Activated CD4-positive, alpha-beta memory T cell treated with anti-CD3 and anti-CD28 coated beads for 36 hours (primary cell): ENCODE measurements at places on chromosomes 4 and X. TPM values are rescaled to one million over a fixed set of nuclear protein-coding genes. Genes with fewer than 3 reads are reported as not detected.

DNA sequence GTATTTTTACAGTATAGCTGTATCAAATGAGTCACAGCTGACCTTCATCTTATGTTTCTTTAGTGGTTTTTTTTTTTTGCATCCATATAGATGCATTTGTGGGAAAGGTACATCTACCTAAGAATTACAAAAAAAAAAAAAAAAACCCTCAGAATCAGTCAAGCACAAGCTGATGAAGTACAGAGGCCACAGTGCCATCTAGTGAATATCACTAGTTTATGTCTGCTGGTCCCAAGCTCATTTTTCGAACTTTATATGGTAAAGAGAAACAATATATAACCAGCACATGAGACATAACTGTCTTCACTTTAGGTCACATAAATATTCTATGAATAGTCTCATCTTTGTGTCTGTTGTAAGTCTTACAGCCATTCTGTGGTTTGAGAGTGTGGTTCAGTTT is 220.1 kb downstream of the DLG3 start:
- no peaks in the 10 kb centered on the region for H3K27me3 ChIP-seq
- DNase-seq, result peak; percentile 7
- no peaks in the 10 kb centered on the region for H3K4me1 ChIP-seq
- no peak overlapping the region for H3K4me3 ChIP-seq
- H3K36me3 ChIP-seq, result no peaks in the 10 kb centered on the region
- H3K27ac ChIP-seq, result no peak overlapping the region

DNA sequence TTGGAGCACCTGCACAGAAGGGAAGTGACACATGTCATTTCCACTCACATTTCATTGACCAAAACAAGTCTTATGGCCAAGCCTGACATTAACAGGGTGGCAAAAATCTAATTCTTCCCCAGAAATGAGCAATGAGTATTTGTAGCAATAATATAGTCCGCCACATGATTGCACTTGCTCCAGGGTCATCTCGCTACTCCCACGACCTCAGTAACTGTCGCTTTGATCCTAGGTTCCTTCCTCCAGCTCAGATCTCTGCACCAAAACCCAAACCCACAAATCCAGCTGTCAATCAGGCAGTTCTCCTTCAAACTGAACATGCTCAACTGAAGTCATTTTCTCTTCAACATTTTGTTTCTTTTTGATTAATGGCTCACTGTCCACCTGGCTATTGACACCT is 25.2 kb upstream of the PTTG2 start:
- peaks cover 3% of the 10 kb centered on the region for H3K4me1 ChIP-seq
- DNase-seq, result no peak

DNA sequence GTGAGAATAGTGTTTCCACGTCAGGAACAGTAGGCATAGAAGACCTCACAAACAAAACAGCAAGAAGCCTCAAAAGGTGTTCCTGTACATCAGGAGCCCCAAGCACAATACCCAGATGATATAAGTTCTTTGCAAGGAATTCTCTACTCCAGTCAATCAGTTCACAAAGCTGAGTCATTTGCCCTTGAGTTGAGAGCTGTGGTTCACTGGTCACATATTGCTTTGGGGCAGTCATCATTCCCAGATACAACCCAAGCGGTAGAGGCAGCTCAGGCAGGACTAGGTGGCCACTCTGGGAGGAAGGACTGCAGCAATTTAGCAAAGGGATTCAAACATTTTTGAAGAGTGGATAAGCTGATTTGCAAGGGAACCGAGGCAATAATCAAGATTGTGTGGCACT is 551.5 kb upstream of the ZFP42 start:
- H3K4me1 ChIP-seq, result no peaks in the 10 kb centered on the region
- DNase-seq, result no peak
- H3K36me3 ChIP-seq, result no peaks in the 10 kb centered on the region
- no peak overlapping the region for H3K4me3 ChIP-seq
- H3K27ac ChIP-seq, result no peak overlapping the region

DNA sequence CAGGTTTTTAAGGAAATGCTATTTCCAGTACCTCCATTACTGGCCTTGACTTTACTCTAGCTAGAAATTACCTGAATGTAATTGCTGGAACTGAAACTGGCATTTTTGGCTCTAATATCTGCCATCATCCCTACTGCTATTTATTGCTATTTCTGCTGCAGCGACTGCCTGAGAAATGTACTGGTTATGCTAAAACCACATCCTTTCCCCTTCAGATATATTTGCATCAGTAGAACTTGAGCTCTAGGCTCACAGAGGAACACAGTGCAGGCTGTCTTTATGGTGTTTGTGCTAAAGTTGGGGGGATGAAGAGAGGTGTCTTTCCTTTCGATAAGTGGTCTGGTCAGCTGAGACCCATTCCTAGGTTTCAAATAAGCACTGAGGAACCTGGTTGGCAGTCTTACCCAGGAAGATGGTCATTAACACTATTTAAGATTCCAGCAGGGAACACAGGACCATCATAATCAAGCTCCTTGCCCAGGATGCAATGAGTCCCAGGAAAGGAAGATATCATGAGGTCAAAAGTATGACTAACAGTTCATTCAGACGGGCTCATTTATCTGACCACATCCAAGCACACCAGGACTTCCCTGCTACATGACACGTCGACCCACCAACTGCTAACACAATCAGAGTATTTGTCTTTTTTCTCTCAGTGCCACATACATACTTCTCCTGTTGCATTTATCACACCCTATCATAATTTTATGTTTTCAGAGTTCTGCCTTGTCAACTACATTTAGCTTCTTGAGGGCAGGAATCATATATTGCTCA is 137.4 kb downstream of the GABRA3 start:
- no peak for DNase-seq
- H3K27ac ChIP-seq, result no peak overlapping the region
- no peaks in the 10 kb centered on the region for H3K4me1 ChIP-seq
- H3K4me3 ChIP-seq, result no peak overlapping the region
- no peaks in the 10 kb centered on the region for H3K27me3 ChIP-seq

DNA sequence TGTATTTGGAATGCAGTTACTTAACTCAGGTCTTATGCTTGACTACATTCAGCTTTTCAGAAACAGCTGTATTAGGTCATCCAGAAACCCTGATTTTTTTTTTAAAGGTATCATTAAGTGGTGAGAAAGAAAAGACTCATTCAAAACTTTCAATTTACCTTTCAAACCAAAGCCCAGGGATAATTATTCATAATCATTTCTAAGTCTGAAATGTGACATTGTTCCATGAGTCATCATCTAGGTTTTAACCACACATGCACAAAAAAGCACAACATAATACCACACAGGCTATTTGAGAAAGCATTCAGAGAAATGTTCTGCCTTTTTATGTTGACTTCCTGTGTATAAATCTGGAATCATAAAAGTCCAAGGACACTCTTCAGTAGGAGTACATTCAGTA is 288.2 kb downstream of the IL1RAPL2 start:
- no peaks in the 10 kb centered on the region for H3K4me1 ChIP-seq
- no peaks in the 10 kb centered on the region for H3K27me3 ChIP-seq
- no peak overlapping the region for H3K27ac ChIP-seq
- DNase-seq, result no peak
- no peaks in the 10 kb centered on the region for H3K36me3 ChIP-seq

DNA sequence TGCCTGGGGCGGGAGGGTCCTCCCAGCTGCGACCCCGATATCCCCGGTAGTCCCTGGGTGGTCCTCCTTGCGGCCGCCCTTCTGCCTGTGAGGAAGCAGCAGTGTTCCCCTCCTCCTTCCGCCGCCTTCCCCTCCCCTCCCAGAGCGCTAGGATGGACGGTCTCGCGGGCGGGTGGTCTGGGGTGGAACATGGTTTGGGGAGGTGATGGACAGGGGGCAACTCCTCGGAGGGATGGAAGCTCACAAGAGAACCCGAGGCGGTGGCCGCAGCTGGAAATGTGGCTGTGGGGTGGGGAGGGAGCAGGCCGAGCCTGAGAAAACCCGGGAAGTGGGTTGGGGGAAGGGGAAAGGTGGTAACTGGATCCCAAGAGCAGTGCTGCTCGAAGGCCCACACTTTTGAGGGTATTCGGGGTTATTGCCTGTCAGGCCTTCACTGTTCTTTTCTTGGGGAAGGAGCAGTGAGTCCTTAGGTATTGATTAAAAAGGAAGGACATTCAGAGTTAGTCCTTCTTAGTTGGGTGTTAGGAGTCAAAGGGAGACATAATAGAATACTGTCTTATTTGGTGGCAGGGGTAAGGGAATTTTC is 581 bp downstream of the UBE2K start:
- peaks cover 7% of the 10 kb centered on the region for H3K36me3 ChIP-seq
- H3K27me3 ChIP-seq, result no peaks in the 10 kb centered on the region
- H3K4me1 ChIP-seq, result peaks cover 37% of the 10 kb centered on the region
- peak overlapping the region; percentile 96 for H3K4me3 ChIP-seq
- no peak for DNase-seq

DNA sequence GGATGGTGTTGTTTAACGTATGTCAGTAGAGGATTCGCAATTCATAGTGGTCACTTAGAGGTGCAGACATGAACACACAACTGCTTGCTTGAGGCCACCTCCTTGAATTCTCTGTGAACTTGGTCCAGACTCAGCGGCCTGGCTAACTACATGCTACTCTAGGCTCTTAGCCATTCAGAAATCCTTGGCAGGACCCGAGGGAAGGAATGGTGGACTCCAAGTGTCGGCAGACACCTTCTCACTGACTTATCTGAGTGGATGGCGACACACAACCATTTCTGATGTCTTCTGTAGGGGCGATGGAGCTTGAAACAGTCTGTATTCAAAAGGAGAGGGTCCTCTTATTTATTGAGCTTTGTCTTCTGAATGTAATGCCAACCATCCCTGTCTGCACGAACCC is 24.4 kb downstream of the ADGRL3 start:
- no peaks in the 10 kb centered on the region for H3K36me3 ChIP-seq
- H3K4me1 ChIP-seq, result no peaks in the 10 kb centered on the region
- H3K27ac ChIP-seq, result no peak overlapping the region

DNA sequence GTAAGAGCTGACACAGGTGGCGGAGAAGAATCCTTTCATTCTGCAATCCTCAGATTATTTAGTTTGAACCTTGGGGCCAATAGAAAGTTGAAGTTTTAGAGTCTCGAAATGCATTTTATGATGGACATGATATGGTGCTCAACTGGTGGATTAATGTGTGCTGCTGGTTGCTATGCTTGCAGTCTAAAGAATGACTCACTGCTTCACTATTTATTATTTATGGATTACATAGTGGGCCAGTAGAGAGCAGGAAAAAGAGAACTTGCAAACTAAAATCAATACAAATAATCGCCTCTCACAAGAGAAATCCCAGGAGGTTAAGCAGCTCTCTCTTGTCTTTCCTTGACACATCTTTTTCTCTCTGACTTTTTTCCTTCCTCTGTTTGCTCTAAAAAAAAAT is 2326.8 kb upstream of the AGA start:
- no peaks in the 10 kb centered on the region for H3K4me1 ChIP-seq
- no peak for DNase-seq
- no peak overlapping the region for H3K4me3 ChIP-seq
- H3K27ac ChIP-seq, result no peak overlapping the region
- H3K36me3 ChIP-seq, result no peaks in the 10 kb centered on the region
- H3K27me3 ChIP-seq, result no peaks in the 10 kb centered on the region

Gene MAGEA2B
- not detected for total RNA-seq
